ENCODE measurements at places on chromosomes 7 and 10.

- no peak for DNase-seq
Measured at GRCh38 chr7:2237109-2237602, 4.4 kb upstream of the MAD1L1 start.

GRCh38 chr7:149845257-149845980 lies 7.2 kb downstream of the ZNF862 start:
- DNase-seq = no peak

DNA sequence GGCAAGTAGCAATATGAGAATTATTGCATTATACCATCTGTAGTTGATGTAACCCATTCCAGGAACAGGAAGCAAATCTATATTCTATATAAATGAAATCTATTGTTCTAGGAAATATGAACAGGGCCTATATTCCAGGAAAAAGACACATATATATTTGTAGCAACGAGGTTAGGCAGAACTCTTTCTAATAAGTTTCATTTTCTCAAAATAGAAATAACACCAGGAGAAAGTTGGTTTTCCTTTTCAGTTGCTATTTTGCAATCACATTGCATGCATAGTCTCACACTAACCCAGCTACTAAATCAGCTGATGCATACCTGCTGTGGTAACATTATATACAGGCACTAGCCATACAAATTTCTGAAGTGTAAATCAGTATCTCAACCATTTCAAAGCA lies 6.2 kb upstream of the IFIT2 start:
- DNase-seq = no peak

DNA sequence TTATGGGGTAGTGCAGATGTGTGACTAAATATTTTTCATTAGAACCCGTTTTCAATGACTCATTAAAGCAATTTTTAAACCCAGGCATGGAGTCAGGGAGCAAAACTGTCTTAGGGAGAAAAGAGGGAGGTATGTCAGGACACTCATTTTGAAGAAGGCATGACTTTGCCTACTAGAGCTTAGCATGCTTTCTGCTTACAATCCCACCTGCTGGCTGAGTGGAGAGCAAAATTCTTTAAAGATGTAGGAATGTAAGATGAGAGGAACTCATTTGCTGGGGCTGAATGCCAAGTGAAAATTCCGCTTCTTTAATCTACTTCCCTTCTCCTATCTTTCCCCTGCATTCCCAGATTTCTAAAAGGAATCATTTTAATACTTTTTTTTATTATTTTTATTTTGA lies 232.6 kb downstream of the GALNT17 start:
- no peak for DNase-seq

GRCh38 chr10:91557651-91558111 lies 75.2 kb downstream of the PPP1R3C start:
- DNase-seq = no peak

DNA sequence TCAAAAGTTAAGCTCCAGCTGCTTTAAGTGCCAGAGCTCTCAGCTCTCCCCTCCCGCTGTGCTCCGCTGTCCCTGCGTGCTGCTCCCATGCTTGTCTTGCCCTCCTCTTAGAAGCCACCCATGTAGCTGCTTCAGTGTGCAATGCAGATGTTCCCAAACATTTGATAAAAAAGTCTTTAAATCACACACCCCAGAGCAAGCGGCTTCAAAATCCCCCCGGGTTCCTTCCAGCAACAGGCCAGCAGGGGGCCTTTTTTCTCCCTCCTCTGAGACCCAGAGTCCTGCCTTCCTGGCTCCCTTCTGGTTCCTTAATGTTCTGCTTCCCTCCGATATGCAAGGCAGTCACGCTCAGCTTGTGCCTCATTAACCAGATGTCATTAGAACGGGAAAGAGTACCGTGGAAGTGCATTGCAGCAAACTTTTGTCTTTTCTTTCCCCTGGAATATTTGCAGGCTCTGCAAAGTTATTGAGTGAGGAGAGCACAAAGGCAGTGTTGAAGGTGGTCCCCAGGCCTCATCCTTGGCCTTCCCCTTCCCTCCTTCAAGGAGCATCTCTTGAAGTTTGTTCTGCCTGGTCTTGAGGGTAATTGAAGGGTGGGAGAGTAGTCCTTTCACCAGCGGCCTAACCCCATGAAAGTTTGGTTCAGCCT lies 25.5 kb downstream of the LDB3 start:
- DNase-seq = peak; percentile 6

DNA sequence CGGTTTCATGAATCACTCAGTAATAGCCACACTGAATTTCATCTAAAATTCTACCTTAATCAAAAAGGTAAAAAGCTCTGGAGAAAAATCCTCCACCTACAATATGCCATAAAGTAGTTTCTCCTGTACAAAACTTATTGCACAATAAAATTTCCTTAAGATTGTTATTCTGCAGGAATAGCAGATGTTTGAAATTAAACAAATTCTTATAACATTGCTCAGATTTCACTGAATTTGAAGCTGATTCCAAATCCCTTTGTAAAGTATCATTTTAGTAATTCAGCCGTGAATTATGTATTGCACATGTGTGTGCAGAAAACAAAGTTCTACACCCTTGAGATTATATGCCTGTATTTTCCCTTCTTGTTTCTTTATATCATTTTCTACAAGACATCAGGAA lies 123.8 kb downstream of the AMPH start:
- DNase-seq = no peak

GRCh38 chr7:144821067-144821466 lies 14.8 kb downstream of the TPK1 start:
- DNase-seq = no peak

DNA sequence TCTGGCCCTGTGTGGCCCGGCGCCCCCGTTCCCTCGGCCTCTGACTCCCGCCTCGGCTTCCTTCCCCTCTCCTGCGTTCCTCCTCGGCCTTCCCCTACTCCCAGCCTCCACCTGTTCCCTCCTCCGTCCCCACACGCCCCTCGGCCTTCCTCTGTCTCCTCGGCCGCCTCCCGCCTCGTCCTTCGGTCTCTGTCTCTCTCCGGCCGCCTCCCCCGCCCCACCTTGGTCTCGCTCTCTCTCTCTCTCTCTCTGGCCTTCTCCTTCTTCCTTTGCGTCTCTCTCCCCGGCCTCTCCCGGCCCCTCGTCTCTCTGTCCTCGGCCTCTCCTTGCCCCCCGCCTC lies 588 bp downstream of the GET4 start:
- DNase-seq = no peak

GRCh38 chr7:84274029-84274638 lies 79.5 kb upstream of the SEMA3A start:
- no peak for DNase-seq

- DNase-seq = no peak
Measured at GRCh38 chr7:46160861-46161260, 239.8 kb upstream of the IGFBP3 start.

DNA sequence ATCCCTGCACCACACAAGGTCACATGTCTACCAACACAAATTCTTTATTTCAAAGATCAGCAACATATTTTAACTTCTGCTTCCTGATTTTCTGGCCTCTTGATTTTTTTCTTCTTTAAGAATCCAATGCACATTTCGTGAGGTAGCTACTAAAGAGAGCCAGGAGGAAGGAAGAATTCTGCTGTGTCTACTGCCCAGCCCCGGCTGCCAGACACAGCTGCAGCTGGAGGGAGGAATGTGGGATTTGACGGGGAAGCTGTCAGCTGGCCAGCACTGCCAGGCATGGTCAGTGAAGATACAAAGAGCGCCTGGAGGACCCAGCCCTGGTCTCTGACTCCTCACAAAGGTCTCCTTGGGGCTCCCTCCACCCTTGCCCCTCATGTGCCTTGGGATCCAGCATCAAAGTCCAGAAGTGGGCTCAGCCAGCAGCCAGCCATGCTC lies 6.9 kb upstream of the AOC1 start:
- DNase-seq = no peak

DNA sequence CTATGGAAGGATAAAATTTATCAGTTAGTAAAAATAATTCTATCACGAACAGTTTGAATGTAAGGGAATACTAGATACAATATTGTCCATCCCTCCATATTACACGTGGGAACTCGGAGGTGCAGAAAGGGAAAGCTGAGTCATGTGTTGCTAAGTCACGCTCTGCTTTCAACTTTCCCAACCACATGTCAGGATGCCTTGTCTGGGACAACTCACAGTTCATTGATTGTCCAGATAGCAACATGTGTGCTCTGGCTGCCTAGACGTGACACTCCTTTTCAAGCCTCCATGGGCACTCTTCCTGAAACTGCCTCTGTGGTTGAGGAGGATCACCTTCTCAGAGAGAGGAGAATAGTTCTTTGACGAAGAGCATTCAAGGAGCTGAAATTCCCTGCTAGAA lies 808.1 kb downstream of the GRID1 start:
- no peak for DNase-seq

DNA sequence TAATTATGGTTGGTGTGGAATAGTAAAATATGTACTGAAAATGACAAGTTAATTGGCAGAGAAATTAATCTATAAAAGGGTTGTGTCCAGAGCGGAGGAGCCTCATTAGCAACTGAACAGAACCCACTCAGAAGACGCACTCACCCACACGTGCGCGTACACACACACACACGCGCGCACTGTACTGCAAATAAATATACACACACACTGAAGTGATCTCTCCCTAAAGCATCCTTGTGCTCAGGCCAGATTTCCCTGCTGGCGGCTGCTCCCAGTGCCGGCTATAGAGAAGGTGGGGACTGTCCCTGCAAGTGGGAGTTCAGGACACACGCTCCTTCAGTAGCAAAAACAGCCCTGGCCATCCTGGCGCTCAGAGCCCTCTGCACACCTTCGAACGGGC lies 85.2 kb downstream of the CHST15 start:
- DNase-seq = no peak

- peak; percentile 87 for DNase-seq
Measured at GRCh38 chr10:119305860-119306513, 98.6 kb downstream of the GRK5 start.

GRCh38 chr10:30738416-30738815 lies 108.9 kb upstream of the LYZL2 start:
- DNase-seq = no peak

GRCh38 chr10:102261842-102262241 lies 16.5 kb downstream of the GBF1 start:
- no peak for DNase-seq

DNA sequence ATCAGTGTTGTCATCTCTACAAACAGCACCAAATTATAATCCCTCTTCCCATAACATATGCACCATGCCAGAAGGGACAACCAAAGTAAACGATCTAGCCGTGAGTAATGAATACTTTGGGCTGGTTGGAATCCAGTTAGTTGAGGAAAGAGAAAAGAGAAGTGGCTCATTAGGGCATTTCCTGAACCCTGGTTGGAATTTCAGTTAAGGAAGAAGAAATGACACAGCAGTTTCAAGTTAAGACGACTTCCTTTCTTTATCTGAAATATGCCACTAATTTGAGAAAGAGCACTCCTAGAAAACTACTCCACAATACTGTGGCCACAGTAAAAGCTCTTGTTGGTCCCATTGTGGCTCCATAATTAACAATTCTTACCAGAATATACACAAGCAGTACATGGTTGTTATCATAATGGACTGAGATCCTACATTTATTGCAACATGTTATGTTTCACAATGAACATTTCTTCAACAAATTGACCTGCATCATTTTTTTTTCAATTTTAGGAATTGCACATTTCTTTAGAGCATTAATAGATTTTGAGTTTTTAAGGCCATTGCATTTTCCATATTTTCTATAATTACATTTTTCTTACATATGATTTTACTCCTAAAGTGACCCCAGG lies at the start of gene TFEC:
Gene TFEC, minus strand, starts transcription at position 113 of the 626 bp plus-strand sequence. CDS start 46,322 bp downstream, outside the sequence.
- no peak for DNase-seq

- DNase-seq = no peak
Measured at GRCh38 chr10:22544325-22545068, 169.9 kb downstream of the PIP4K2A start.

DNA sequence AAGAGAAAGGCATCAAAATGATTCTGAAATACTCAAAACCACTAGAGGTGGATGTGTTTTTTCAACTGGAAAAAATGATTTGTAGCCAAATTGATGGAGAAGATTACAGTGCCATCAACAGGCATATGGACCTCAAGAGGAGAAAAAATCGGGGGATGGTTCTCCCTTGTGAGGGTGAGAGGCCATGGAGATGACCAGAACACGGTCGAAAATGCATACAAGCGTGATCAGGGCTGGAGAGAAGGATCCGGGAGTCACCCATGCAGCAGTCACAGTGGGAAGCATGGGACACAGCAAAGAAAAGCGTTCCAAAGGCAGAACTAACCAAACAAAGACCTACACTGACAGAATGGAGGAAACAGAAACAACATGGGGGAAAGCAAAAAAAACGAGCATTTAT lies 80.3 kb downstream of the SLC37A3 start:
- no peak for DNase-seq

DNA sequence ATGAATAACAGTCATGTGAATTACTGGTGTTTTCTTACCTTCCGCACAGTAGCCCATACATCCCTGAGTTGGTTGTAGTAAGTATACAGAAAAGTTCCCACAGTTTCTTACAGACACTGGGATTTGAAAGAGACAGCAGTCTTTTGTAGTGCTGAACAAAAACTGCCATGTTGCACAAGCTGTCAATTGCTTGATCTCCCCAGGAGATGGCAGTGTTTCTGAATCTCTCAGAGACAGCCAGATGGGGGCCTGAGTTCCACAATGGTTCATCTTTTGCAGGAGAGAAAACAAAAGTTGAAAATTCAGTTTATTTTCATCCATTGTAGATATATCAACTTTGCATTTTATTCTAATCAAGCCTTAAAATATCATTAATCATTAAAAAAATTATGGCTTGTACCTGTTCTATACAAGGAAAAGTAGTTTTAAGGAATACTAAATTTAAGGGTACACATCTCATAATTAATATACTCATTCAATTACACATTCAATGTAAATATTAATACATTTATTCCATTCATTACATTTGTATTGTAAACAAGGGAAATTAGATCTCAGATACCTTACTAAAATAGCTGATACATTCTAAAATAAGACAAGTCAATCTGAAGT lies 14.5 kb downstream of the VWDE start:
- no peak for DNase-seq

DNA sequence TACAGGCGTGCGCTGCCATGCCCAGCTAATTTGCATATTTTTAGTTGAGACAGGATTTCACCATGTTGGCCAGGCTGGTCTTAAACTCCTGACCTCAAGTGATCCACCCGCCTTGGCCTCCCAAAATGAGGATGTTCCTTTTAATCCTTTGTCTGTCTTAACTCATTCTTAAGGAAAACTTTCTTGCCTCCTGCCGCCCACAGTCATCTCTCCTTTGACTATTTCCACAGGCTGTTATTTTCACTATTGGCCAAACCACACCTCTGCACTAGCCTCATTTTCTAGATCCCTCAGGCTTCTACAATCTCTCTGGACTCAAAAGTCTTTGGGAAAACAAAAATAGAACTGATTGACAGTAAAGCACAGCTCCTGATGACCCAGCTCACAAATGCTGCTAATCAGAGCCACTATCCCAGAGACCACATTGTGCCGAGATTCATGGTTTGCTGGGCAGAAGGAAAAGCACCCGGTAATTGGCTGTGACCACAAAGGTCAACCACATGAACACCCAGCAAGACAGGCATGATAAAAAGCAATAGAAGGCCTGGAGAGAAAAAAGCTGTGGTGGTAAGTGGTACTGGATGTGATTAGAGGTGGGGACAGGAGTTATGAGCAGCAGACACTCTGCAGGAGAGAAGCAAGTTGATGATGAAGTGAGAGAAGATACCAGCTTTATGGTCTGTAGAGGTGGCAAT lies 44.1 kb upstream of the ZNRF2 start:
- no peak for DNase-seq

- no peak for DNase-seq
Measured at GRCh38 chr7:17554341-17555015, 256.0 kb downstream of the AHR start.

- no peak for DNase-seq
Measured at GRCh38 chr10:35493196-35494118, 111.7 kb upstream of the GJD4 start.

All from stimulated activated CD4-positive, alpha-beta T cell treated with anti-CD3 and anti-CD28 coated beads, Interleukin-2, amount 100 ng/mL, for 4 hours (primary cell).